ENCODE measurements at places on chromosomes 1 and 21. TPM values are rescaled to one million over a fixed set of nuclear protein-coding genes. Genes with fewer than 3 reads are reported as not detected.
A peak's percentile ranks its signal among the peaks of the same experiment; 100 is the strongest.

DNA sequence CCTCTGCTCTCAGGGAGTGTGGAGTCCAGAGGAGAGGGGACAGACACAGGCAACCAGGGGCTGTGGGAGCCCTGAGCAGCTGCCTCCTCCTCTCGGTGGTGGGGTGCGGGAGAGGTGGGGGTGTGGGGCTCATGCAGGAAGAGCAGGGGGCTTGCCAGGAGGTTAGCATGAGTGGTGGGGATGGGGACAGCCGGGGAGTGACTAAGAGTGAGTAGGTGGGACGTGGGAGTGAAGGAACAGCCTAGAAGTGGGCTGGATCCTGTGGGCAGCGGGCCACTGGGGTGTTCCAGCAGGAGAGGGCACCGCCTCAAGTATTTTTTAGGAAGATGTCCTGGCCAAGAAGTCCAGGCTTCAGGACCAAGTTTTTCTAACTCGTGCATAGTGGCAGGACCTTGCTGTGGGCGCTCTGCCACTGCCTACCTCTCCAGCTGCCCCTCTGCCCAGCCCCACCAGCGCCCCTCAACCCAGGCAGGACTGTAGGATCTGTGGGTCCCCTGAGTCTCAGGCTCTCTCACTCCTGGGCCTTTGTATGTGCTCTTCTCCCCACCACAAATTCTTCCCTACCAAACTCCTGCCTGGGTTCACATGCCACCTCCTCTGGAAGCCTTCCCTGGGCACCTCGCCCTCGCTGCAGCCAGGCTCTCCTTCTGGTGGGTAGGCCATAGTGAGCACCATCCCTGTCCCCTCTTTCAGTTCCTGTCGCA lies 18.8 kb upstream of the LHX4 start:
- no peak overlapping the region for H3K4me3 ChIP-seq
- no peaks in the 10 kb centered on the region for H3K27me3 ChIP-seq
- no peaks in the 10 kb centered on the region for H3K4me1 ChIP-seq
- no peak overlapping the region for H3K27ac ChIP-seq
- no peaks in the 10 kb centered on the region for H3K36me3 ChIP-seq

GRCh38 chr1:5351366-5351765 lies 640.9 kb downstream of the NPHP4 start:
- DNase-seq = no peak
- H3K4me3 ChIP-seq = no peak overlapping the region
- H3K36me3 ChIP-seq = no peaks in the 10 kb centered on the region

GRCh38 chr1:237166593-237167101 lies 124.7 kb downstream of the RYR2 start:
- no peak overlapping the region for H3K4me3 ChIP-seq
- H3K4me1 ChIP-seq = no peaks in the 10 kb centered on the region
- no peak overlapping the region for H3K27ac ChIP-seq
- H3K36me3 ChIP-seq = no peaks in the 10 kb centered on the region

DNA sequence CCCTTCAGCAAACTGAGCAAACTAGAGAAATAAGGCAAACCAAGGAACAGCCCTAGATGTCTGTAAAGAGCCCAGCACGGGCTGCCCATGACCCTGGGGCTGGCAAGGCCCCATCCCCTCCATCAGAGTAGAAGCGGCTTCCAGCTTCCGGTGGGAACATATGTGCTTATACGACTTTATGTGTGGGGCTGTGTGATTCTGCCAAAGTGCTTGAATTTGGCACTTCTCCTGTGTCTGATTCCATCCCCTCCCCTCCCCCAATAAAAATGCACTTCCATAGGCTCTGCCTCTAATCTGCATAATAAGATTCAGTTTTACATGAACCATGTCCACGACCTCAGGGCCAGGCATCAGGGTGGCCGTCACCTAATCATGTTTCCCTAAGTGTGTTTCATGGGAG lies 236.6 kb downstream of the DSCAM start:
- no peak overlapping the region for H3K27ac ChIP-seq
- H3K27me3 ChIP-seq = no peaks in the 10 kb centered on the region
- no peak overlapping the region for H3K4me3 ChIP-seq
- no peaks in the 10 kb centered on the region for H3K4me1 ChIP-seq
- H3K36me3 ChIP-seq = no peaks in the 10 kb centered on the region
- DNase-seq = no peak

DNA sequence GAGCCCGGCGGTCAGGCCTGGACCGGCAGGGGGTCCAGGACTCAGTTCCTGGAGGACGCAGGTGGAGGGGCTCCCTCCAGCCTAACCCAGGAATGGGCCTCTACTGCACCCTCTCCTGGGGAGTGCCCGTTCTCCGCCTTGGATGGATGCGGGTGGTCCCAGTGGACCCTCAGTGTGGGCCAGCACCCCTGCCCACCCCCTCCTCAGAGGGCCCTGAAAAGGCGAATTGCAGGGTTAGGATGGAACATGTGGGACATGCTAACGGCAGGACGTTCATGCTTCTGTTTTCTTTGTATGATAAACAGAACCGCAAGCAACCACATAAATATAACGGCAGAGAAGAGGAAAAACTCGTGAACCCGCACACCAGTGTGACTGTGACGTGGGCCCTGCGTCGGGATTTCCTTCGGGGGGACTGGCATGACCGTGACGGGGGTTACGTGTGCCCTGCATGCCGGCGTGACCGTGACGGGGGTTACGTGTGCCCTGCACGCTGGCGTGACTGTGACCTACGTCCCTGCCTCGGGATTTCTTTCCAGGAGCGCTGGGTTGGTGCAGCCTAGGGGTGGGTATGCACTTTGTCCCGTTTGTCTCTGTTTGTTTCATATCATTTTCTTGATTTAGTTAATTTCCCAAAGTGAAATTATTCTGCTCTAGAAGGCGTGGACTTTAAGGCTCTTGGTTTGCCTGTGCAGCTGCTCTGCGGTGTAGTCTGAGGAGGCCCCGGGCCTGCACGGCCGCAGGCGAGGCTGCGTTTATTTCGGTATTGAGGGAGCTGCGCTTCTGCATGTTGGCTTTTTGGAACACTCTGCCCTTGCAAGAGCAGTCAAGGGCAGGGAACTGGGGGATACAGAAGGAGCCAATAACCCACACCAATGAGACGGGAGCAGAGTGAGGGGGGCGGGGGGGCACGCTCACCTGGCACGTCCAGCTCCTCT lies 3.1 kb downstream of the FTCD start:
- no peaks in the 10 kb centered on the region for H3K36me3 ChIP-seq
- H3K4me3 ChIP-seq = no peak overlapping the region
- peak; percentile 14 for DNase-seq
- peaks cover 4% of the 10 kb centered on the region for H3K4me1 ChIP-seq

Gene OR2T2
- not detected for total RNA-seq

Gene FCRL2
- 0.51 TPM for total RNA-seq

Gene RRP1B
- total RNA-seq = 28.1 TPM

All from uterus (tissue), 4 donors.